ENCODE measurements at places on chromosomes 7 and 10. TPM values are rescaled to one million over a fixed set of nuclear protein-coding genes. Genes with fewer than 3 reads are reported as not detected.

GRCh38 chr7:41709621-41710020 lies 6.7 kb upstream of the INHBA start:
- peak; percentile 84 for DNase-seq

SEMA3C gene
- 101 TPM for total RNA-seq

DNA sequence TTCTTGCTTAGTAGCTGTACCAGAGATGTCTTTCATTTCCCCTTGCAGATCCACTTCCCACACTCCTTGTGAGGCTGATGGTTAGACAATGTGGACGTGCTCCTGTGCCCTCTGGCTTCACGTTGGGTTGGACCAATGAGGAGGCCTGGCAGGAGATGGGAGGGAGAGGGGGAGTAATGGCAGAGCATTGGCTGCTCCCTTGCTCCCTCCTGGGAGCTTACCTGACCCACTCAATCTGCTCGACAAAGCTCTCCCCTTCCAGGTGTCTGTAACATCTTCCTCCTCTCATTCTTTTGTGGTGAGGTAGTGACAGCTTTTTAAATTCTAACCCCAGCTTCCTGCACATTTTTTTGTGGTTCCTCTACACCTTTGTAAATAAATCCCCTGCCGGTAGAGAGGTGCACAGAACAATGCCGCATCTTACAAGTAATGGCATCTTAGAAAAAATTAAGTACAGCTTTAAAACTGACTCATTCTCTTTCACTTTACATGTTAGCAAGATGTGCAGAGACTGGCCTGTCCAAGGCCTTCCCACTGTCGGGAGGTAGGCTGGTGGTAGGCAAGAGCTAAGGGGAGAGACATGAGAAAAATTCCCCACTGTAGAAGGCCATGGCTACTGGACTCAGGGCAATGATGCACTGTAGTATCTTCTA lies 134.3 kb downstream of the HTR7 start:
- DNase-seq, result no peak

DNA sequence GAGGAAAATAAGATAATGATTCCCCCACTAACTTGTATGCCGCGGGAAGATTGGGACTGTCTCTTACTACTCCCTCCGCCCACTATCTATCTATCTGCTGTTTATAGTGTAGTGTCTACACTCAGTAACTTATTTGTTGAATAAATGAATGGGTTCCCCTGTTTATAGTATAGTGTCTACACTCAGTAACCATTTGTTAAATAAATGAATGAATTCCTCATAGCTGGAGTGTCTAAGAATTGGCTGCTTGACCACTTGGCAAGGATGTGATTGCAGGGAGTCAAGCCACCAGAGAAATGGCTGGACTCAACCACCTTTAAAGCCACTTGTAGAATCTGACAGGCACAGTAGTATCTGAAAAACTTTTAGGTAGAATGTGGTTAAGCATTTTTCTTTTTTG lies 147.1 kb downstream of the TRIL start:
- no peak for DNase-seq

GRCh38 chr10:17004801-17005380 lies 124.7 kb downstream of the CUBN start:
- no peak for DNase-seq

NPTX2 gene
- total RNA-seq, result 0.43 TPM

TPK1 gene
- 3.5 TPM for total RNA-seq
